SK-MEL-5 (cell line): ENCODE measurements at places on chromosomes 1 and 21. TPM values are rescaled to one million over a fixed set of nuclear protein-coding genes. Genes with fewer than 3 reads are reported as not detected.

- DNase-seq: peak; percentile 37
Measured at GRCh38 chr1:159945483-159946241, at the start of gene IGSF9. TSS of gene IGSF9 (minus strand) at chr1:159945613. CDS start at chr1:159943454, 2,159 bp downstream.

The AIRE gene
- total RNA-seq: not detected in 2 replicates

DNA sequence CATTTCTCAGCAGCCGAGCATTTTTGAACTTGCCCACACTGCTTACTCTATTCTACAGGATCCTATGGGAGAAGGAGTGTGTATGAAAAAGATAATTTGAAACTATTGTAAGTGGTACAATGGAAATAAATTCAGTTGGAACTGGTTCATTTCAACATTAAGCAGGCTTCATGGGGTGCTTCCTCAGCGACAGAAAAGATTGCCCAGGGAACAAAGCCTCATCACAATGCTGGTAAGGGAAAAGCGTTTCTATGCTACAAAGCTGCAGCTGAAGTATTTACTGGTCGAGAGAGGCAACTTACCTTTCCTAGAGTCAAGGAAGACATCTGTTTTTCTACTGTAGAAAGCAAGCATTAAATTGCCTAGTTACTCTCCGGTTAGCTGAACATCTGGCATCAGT, 568.2 kb upstream of the ZP4 start:
- DNase-seq: no peak

- DNase-seq: no peak
Measured at GRCh38 chr1:30834253-30834652, 74.3 kb downstream of the SDC3 start.

DNA sequence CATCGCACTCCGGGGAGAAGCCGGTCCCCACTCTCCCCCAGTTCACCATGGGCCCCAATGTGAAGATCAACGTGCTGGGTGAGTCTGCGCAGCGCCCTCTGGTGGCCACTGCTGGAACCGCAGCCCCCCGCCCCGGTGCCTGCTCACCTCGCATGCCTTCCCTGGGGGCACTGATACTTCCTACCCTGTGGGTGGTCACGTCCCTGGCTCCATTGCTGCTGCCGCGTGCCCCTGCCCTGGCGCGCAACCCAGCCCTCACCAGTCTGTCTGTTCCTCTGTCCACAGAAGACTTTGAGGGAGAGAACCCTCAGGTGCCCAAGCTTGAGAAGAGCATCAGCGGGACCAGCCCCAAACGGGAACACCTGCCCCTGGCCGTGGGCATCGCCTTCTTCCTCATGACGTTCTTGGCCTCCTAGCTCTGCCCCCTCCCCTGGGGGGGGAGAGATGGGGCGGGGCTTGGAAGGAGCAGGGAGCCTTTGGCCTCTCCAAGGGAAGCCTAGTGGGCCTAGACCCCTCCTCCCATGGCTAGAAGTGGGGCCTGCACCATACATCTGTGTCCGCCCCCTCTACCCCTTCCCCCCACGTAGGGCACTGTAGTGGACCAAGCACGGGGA, 7.6 kb downstream of the EFNA3 start:
- peak; percentile 78 for DNase-seq

DNA sequence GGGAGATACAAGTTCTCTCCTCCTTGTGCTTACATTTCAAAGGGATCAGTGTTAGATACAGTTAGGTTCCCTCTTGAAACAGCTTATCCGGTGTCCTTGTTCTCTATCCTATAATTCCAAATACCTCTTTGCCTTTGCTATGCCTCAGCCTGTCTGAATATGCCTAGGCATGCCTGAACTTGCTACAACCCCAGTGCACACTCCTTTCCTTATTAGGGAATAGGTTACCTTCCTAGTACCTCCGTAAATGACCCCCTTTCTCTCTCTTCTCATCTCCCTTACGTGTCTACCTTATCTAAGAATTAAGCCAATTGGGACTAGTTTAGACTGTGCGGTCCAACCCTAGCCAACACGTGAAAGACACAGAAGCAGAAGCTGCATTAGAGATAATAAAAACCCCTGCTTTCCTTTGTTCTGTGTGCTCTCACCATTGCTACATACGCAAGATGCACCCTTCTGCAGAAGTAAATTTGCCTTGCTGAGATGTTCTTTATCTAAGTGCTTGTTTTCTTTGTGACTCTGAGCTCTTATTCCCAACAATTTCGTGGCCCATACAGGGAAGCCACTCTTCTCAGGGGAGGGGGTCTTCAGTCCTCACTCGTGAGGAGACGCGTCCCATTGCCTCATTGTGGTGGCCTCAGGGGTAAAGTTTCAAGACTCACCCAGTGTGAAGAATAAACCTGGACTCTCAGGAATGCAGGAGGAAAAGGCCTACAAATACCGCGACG, 802.1 kb downstream of the PLA2G4A start:
- DNase-seq: no peak

The MAEL gene
- not detected in 2 replicates for total RNA-seq

The TFF2 gene
- total RNA-seq: not detected in 2 replicates

DNA sequence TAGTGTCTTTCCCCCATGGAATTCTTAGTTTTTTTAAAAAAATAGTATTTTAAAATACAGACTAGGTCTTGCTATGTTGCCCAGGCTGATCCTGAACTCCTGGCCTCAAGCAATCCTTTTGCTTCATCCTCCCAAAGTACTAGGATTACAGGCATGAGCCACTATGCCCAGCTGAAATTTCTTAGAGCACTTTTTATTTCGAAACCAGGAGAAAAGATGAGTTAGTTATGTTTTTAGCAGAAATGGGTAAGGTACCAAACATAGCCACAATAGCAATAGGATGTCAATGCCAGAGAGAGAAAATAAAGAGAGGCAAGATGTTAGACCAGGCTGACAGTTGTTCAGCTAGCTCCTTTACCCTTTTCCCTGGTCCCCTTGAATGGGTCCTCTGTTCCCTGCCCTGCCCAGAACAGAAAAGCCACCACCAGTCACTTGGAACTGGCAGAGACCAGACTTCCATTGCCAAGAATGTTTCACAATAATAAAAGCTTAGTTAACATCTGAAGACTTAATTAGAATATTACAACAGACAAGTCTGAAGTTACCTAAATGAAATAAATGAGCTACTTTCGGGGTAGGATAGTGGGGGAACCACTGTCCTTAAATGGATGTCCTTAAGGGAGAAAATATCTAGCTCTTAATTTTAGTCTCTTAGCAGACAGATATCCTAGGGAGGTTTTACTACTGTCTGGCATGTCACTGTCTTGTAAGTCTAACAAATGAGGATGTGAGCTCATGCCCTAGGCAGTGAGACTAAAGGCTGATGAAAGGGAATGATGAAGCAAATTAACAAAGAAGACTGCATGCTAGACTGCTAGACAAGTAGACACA, 54.3 kb downstream of the ABL2 start:
- peak; percentile 93 for DNase-seq

DNA sequence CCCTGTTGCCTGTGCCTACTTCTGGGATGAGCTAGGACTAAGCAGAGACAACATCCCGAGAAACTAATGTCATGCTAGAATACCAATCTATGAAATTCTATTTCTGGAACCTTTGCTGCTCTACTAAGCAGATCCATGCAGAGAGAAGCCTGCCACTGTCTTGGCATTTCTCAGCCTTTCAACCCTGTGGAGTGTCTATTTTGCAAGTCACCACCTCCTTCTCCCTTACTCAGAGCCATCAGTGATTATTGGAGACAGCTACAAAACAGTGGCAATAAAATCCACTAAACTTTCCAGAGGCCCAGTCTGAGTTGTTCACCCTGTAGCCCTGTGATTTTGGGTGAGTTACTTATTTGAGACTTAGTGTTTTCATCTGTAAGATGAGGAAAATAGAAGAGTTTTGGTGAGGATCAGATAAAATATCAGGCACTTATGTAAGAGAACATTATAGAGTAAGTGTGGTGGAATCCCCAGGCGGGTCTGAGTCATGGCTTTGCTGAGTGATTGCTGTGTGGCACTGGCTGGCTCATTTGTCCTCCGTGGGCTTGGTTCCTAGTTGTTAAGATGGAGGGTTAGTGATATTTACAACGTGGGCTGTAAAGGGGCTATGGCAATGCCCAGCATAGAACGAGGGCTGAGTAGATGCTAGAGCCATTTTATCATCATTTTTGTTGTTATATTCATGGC, 61.1 kb downstream of the FMN2 start:
- DNase-seq: no peak

The LCE1D gene
- not detected in 2 replicates for total RNA-seq

DNA sequence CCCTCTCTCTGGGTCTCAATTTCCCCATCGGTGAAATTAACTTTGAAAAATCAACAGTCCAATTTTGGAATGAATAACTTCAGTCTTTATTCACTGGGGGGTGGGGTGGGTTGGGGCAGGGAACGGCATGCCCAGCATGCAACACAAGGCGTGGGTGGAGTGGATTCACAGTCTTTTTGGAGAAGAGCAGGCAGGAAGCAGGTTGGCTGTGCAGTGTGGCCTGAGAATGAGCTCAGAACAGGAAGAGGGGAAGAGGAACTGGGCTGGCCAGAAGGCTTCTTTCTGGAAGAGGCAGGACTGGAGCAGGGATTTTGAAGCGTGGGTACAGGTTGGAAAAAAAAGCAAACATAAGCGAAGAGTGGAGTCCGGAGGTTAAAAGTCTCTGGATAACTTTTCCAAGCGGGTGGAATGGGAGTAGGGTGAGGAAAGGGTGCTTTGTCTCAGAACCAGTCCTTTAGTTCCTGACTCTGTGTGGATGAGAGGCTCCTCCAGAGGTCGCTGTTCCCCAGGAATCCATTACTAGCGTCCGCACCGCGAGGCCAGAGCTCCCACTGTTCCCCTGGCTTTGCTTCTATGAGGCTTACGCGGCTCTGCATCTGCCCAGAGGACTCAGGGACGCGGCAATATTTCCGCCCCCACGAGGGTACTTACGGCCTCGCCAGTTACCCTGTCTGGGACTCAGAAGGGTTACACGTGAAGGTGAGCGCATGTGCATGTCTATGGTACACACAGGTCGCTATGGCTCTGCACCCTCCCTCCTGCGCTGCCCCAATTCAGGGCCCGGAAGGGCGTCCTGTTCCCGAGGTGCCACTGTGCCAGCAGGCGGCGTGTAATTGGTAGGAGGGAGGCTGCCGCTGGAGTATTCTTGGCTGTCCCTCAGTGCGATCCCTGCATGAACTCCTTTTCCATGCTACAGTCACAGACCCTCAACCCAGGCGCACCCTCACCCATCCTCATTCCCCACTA, 5.5 kb upstream of the FOXD2 start:
- peak; percentile 80 for DNase-seq

GRCh38 chr1:6162773-6163172, 17.3 kb downstream of the CHD5 start:
- no peak for DNase-seq

DNA sequence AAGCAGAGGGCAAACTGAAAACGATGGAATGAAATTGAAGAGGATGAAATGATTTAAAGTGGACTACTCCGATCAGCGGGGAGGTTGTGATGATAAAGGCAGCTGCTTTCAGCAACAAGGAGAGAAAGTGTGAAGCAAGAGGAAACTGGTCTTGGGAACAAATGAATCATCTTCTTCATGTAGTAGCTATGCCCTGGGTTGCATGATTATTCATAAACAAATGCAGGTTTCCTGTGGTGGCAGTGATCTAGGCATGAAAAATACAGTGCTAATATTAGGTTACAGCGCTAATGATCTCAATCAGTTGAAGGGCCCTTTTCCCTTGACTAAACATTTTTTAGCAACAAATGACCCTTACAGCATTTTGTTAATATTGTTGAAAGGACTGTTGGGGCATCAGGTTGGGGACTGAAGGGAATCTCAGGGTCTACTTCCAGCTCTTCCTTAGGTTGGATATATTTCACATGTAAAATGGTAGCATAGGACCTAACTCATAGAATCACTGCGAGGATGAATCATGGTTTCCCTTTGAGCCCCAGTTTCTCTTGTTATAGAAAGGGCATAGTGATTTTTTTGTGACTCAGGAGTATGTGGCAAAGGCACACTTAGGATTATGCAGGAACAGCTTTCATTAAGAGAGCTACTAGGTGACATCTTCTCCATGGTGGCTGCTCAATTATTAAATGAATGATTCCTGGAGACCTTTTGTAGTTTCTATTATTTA, 1.9 kb upstream of the ZFYVE9 start:
- DNase-seq: no peak
